A172 (cell line): ENCODE measurements at places on chromosomes 1 and 21. TPM values are rescaled to one million over a fixed set of nuclear protein-coding genes. Genes with fewer than 3 reads are reported as not detected.

RHOU gene
- 1.8 and 2.6 TPM in 2 replicates for total RNA-seq

PLPP3 gene
- 2.8 and 5.9 TPM in 2 replicates for total RNA-seq

DNA sequence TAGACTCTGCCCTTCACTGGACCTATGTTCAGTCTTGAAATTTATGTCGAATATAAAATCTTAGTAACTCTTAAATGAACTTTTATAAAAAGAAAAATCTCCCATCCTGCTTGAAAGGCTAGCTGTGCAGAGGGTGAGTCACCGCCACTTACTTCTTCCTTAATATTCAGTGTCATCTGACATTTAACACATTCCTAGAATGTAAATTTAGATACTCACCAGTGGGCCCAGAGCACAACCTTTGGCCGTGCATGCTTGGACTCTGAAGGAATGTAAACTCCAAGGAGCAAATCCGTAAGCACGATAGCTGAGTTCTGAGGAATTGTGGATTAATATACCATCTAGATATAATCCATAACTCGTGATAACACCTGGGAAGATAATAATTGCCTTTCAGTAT, 403.3 kb downstream of the KCTD3 start:
- DNase-seq = peak; percentile 69

GRCh38 chr1:228283476-228284147, 75.8 kb downstream of the OBSCN start:
- no peak for DNase-seq

- DNase-seq = no peak
Measured at GRCh38 chr1:174058624-174059023, 36.5 kb upstream of the RC3H1 start.

- no peak for DNase-seq
Measured at GRCh38 chr1:156320560-156320959, 17.5 kb downstream of the CCT3 start.

GRCh38 chr1:190320952-190321351, 156.7 kb downstream of the BRINP3 start:
- peak; percentile 38 for DNase-seq
